Body of pancreas (tissue), 4 donors: ENCODE measurements at places on chromosomes 11 and 22. TPM values are rescaled to one million over a fixed set of nuclear protein-coding genes. Genes with fewer than 3 reads are reported as not detected.

The CDC42EP1 gene
- 84.7 TPM for total RNA-seq

The KRTAP5-11 gene
- not detected for total RNA-seq

The ZP1 gene
- total RNA-seq = not detected

The CARNS1 gene
- total RNA-seq = 2.6 TPM

The PATE2 gene
- not detected for total RNA-seq

DNA sequence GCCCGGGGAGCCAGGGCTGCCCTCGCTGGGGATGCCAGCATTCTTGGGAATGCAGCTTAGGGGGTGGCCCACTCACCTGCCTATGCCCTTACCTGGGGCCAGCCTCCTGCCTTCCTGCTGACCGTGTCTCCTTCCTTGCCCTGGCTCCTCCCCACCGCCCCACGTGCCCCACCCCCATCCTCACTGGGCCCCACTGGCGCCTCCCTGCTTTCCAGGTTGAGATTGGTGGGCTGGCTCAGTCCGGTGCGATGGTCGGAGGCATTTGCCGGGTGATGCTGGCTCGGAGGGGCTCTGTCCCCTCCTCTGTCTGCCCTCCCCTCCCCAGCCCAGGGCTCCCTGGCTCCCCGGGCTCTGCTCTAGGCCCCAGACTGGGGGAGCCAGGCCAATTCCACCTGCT is 34.1 kb upstream of the GRAMD4 start:
- no peaks in the 10 kb centered on the region for H3K36me3 ChIP-seq
- H3K27me3 ChIP-seq = no peaks in the 10 kb centered on the region
- DNase-seq = no peak
- no peak overlapping the region for H3K4me3 ChIP-seq

- H3K4me3 ChIP-seq = no peak overlapping the region
- DNase-seq = no peak
- H3K36me3 ChIP-seq = no peaks in the 10 kb centered on the region
- H3K27me3 ChIP-seq = no peaks in the 10 kb centered on the region
These were observed 4.1 kb upstream of the CRACR2B start for GRCh38 chr11:823441-824291.

DNA sequence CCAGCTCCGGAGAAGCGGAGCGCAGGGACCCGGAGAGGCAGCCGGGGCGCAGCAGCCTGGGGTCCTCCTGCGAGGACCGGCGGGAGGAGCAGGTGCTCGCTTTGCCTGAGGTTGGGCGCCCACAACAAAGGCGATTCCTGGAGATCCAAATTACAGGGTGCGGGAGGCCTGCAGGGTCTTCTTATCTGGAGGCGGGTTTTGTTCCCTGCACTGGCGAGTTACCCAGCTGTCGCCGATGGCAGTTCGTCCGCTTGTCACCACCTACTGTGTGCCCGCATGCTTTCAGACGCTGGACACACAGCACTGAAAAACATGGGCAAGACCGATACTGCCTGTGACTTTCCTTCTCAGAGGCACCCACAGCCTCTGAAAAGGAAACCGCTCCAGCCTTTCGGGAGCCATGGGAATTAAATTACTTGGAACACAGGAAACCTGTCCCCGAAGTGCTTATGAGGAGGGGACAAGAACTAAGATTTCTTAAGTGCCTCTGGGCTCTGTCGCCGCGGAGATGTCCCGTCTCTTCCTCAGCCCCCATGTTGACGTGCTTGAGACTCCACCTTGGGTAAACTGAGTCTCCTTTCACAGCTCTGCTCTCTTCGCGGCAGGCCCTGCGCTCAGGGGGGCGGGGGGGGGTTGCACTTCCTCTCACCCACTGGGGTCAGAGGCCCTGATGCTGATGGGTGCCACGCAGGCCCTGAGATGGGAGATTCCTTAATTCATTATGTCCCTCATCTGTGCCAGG is 1.3 kb upstream of the ZFTA start:
- no peaks in the 10 kb centered on the region for H3K36me3 ChIP-seq
- H3K27me3 ChIP-seq = no peaks in the 10 kb centered on the region
- peaks cover 39% of the 10 kb centered on the region for H3K4me1 ChIP-seq
- peak overlapping the region; percentile 53 for H3K4me3 ChIP-seq
- peak overlapping the region; percentile 70 for H3K27ac ChIP-seq
- peak; percentile 20 for DNase-seq

DNA sequence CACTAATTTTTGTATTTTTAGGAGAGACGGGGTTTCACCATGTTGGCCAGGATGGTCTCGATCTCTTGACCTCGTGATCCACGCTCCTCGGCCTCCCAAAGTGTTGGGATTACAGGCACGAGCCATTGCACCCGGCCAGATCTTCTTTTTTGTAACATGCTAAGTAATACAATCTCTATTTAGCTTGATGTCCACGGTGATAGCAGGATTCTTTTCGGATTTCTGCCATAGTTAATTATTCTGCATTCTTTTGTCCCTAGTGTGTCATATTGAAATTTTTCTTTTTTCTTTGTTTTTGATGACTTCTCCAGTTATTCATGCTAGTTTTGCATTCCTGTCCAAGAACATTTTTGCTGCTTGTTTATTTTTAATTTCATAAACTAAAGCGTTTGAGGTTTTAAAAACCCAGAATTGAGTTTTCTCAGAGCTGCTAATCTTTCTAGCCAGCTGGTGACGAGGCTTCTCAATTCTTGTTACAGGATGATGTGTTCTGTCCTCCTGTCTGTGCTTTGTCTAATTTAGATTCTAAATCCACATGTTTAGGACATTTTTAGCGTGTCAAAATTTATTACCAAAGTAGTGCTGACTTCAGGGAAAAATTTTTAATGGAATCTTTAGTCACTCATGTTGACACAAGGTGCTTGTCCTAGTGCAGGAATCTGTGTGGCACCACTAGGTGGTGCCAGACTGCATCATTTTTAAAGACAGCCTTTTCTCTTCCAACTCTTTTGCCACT is 21.8 kb downstream of the NF2 start:
- no peaks in the 10 kb centered on the region for H3K27me3 ChIP-seq
- no peak overlapping the region for H3K4me3 ChIP-seq
- DNase-seq = peak; percentile 77
- peaks cover 61% of the 10 kb centered on the region for H3K4me1 ChIP-seq

- no peaks in the 10 kb centered on the region for H3K27me3 ChIP-seq
- DNase-seq = peak; percentile 38
- H3K36me3 ChIP-seq = no peaks in the 10 kb centered on the region
- H3K27ac ChIP-seq = no peak overlapping the region
- no peak overlapping the region for H3K4me3 ChIP-seq
These were observed 43.7 kb downstream of the MICAL3 start for GRCh38 chr22:17980638-17981051.

DNA sequence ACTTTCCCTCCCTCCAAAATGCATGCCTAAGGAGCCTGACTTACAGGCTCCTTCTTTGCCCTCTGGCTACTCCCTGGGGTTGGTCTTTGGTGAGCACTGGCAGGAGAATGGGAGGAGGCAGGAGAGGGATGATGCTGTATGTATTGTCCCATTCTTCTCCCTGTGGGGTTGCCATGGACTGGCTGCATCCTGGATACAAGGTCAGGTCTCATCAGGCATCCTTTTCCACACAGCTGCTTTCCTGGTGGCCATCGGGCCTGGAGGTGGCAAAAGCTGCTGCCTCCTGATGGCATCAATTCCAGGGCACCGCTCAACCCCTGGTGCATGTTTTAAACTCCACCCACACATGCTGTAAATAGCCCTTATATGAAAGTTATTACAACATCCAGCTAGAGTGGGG is 257.2 kb downstream of the ETS1 start:
- H3K27ac ChIP-seq = no peak overlapping the region
- no peaks in the 10 kb centered on the region for H3K4me1 ChIP-seq
- no peaks in the 10 kb centered on the region for H3K27me3 ChIP-seq
- H3K4me3 ChIP-seq = no peak overlapping the region
- no peak for DNase-seq
